ENCODE measurements at places on chromosomes 5 and 9.
A peak's percentile ranks its signal among the peaks of the same experiment; 100 is the strongest.

DNA sequence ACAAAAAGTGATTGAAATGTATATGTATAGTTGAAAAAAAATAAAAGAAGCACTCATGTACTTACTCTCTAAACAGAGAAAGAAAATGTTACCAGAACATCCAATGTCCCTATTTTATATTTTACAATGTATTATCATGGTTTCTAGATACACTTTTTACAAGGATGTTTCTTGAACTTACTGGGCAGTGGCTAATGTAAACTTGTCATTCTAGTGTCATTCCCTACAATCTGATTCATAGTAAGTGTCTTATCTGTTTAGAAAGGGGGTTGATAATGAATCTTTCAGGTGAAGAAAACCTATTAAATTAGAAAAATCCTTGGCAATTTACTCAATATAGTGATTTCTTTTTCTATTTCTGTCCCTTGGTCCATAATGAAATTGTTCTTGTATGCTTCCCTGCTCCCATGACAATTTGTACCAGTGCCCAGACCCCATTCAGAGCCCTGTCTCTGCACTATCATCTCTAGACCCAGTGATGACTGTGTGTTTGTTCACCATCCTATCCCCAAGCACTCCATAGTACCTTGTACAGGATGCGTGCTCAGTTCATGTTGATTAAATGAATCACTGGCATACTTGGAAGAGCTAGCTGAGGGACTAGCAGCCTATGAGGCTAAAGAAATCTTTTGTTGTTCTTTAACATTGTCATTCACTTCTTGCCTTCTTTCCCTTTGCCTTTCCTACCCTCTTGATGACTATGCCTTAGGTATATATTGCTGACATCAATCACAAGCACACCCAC lies 101.2 kb downstream of the HMHB1 start:
- H3K36me3 ChIP-seq, result no peaks in the 10 kb centered on the region
- H3K4me1 ChIP-seq, result no peaks in the 10 kb centered on the region
- no peak for DNase-seq
- no peak overlapping the region for H3K27ac ChIP-seq
- H3K27me3 ChIP-seq, result no peaks in the 10 kb centered on the region
- no peak overlapping the region for H3K4me3 ChIP-seq

- no peaks in the 10 kb centered on the region for H3K4me1 ChIP-seq
- H3K27ac ChIP-seq, result no peak overlapping the region
- H3K4me3 ChIP-seq, result no peak overlapping the region
- peaks cover 6% of the 10 kb centered on the region for H3K27me3 ChIP-seq
- DNase-seq, result no peak
These were observed 122.9 kb downstream of the CAVIN4 start for GRCh38 chr9:100700689-100701318.

- H3K4me1 ChIP-seq, result no peaks in the 10 kb centered on the region
- H3K27me3 ChIP-seq, result no peaks in the 10 kb centered on the region
- H3K4me3 ChIP-seq, result no peak overlapping the region
- no peak for DNase-seq
- H3K27ac ChIP-seq, result no peak overlapping the region
These were observed 163.7 kb downstream of the MAN2A1 start for GRCh38 chr5:109853377-109853776.

GRCh38 chr5:28549588-28549987 lies 1511.2 kb upstream of the CDH9 start:
- H3K36me3 ChIP-seq, result no peaks in the 10 kb centered on the region
- no peak overlapping the region for H3K27ac ChIP-seq
- no peak for DNase-seq
- no peaks in the 10 kb centered on the region for H3K27me3 ChIP-seq

GRCh38 chr5:168298949-168299348 lies 7.5 kb downstream of the WWC1 start:
- H3K4me1 ChIP-seq, result no peaks in the 10 kb centered on the region
- DNase-seq, result no peak
- H3K27ac ChIP-seq, result no peak overlapping the region

- H3K4me1 ChIP-seq, result peaks cover 23% of the 10 kb centered on the region
- no peak overlapping the region for H3K4me3 ChIP-seq
- peak; percentile 88 for DNase-seq
- H3K27me3 ChIP-seq, result peaks cover 18% of the 10 kb centered on the region
These were observed 13.3 kb downstream of the DCANP1 start for GRCh38 chr5:135433681-135434426.

GRCh38 chr9:136544548-136544963 lies 1.3 kb downstream of the NOTCH1 start:
- H3K4me3 ChIP-seq, result peak overlapping the region; percentile 90
- H3K4me1 ChIP-seq, result peaks cover 87% of the 10 kb centered on the region
- H3K27me3 ChIP-seq, result no peaks in the 10 kb centered on the region
- H3K27ac ChIP-seq, result peak overlapping the region; percentile 95
- no peak for DNase-seq

DNA sequence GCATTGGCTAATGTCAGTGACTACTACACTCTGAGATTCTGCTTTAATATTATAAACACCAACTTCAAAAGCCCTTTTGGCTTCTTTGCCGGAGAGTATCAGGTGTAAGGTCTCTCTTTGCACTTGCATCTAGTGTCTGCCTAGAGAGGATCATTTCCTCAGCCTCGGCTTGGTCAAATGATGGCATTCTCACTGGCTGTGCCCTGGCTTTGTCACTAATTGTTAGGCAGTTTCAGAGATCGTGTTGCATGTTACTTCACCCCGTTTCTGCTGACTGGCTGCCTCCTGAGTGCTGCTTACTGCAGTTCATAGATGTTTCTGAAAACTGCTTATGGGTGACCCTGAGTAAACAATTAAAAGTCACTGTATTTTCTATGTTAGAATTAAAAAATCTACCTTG lies 48.8 kb downstream of the SLC1A3 start:
- no peak overlapping the region for H3K27ac ChIP-seq
- no peak overlapping the region for H3K4me3 ChIP-seq
- no peaks in the 10 kb centered on the region for H3K36me3 ChIP-seq
- no peaks in the 10 kb centered on the region for H3K27me3 ChIP-seq

- no peak for DNase-seq
- no peaks in the 10 kb centered on the region for H3K4me1 ChIP-seq
- H3K4me3 ChIP-seq, result no peak overlapping the region
- H3K27me3 ChIP-seq, result no peaks in the 10 kb centered on the region
- no peaks in the 10 kb centered on the region for H3K36me3 ChIP-seq
- no peak overlapping the region for H3K27ac ChIP-seq
These were observed 4.7 kb upstream of the GPR151 start for GRCh38 chr5:146520731-146521130.

DNA sequence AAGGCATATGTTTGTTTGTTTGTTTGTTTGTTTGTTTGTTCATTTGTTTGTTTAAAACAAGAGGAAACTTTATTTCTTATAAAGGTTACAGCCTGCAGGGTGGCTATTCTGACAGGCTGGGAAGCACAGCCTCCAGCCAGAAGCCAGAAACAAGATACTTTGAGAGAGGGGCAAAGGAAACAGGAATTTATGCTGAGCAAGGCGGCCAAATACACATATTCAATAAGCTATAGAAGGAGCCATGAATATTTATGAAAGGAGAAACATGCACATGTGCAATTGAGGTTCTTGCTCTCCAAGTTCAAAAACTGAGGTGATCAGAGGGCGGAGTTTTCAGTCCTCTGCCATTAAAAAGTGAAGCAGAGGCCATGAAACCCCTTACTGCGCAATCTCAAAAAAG lies 19.6 kb downstream of the KLHL3 start:
- no peak for DNase-seq
- H3K4me1 ChIP-seq, result no peaks in the 10 kb centered on the region
- H3K36me3 ChIP-seq, result no peaks in the 10 kb centered on the region
- H3K27ac ChIP-seq, result no peak overlapping the region
- no peaks in the 10 kb centered on the region for H3K27me3 ChIP-seq

- no peaks in the 10 kb centered on the region for H3K4me1 ChIP-seq
- H3K27me3 ChIP-seq, result no peaks in the 10 kb centered on the region
- H3K4me3 ChIP-seq, result no peak overlapping the region
- no peak for DNase-seq
These were observed 221.4 kb downstream of the SEMA5A start for GRCh38 chr5:9324348-9325077.

DNA sequence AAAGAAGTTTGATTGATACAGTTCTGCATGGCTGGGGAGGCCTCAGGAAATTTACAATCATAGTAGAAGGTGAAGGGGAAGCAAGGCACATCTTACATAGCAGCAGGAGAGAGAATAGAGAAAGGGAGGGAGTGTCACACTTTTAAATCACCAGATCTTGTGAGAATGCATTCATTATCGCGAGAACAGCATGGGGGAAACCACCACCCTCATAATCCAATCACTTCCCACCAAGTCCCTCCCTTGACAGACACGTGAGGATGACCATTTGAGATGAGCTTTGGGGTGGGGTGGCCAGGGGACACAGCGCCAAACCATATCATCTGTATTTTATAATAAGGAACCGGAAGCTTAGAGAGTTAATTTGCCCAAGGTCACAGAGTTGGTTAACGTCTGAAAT lies 13.7 kb upstream of the FOCAD start:
- H3K4me1 ChIP-seq, result no peaks in the 10 kb centered on the region
- no peaks in the 10 kb centered on the region for H3K36me3 ChIP-seq
- H3K27ac ChIP-seq, result no peak overlapping the region
- H3K27me3 ChIP-seq, result no peaks in the 10 kb centered on the region

GRCh38 chr9:89796606-89797005 lies 191.8 kb downstream of the GADD45G start:
- no peaks in the 10 kb centered on the region for H3K27me3 ChIP-seq
- no peak for DNase-seq
- peaks cover 3% of the 10 kb centered on the region for H3K4me1 ChIP-seq
- no peaks in the 10 kb centered on the region for H3K36me3 ChIP-seq
- H3K4me3 ChIP-seq, result no peak overlapping the region

GRCh38 chr5:25909163-25909562 lies 1129.2 kb downstream of the CDH9 start:
- DNase-seq, result no peak
